NCI-H524 treated with DMSO at 0.1 percent for 48 hours (cell line): ENCODE measurements at places on chromosomes 13 and 19.

DNA sequence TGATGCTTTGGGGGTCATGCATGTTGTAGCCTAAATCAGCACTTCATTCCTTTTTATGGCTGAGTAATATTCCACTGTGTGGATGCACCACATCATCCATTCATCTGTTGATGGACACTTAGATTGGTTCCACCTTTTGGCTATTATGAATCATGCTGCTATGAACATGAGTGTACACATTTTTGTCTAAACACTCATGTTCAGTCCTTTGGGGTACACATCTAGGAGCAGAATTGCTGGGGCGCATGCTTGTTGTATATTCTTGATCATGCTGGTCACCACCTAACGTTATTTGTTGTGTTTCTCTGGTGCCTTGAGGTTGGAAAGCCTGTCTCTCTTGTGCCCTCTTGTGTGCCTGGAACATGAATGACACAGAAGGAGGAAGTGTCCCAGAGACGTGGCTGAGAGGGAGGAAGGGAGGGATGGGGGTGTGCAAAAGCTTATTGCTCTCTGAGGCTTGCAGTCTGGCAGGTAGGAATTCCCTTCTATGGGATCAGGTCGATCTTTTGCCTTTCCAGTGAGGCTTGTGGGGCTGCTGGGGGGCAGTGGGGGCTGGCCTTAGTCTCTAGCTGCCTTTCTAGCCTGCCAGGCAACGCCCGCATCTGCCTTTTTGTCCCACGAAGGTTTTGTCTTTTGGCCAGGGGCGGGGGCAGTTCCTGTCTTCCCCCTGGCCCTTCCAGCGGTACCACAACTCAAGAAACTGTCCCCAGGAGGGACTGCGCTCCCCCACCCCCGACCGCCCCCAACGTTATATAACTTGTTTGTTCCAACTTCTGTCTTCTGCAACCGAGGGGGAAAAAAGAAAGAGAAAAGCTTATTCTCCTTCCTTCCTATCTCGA is 7.6 kb downstream of the KLHL26 start:
- no peak for DNase-seq

DNA sequence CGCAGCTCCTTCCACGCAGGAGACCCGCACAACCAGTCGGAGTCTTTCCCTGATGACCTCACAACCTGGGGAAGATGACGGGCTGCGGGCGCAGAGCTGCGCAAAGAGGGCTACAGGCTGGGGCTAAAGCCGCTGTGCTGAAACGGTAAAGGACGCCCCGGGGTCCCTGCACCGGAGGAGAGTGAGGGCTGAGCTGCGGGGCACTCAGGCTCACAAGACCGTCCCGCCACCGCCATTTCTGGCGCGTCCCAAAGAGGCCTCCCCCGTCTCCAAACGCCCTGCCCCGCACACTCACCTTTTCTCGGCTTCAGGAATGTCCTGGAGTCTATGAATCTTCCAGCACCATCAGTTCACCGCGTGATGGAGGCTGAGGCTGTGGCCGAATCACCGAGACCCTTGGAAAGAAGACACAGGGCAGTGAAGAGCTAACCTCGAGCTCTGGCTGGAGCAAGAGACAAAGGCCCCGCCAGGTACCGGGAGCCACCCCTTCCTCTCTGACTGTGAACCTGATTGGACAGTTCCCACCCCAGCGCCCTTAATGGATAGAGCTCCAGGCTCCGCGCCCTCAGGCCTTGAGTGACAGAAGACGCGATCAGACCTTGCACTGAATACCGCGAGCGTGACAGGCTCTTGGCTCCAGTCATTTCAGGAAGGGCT is 41.8 kb upstream of the ZNF429 start:
- no peak for DNase-seq

- no peak for DNase-seq
Observed at GRCh38 chr13:98765996-98766519, 13.6 kb upstream of the SLC15A1 start.

DNA sequence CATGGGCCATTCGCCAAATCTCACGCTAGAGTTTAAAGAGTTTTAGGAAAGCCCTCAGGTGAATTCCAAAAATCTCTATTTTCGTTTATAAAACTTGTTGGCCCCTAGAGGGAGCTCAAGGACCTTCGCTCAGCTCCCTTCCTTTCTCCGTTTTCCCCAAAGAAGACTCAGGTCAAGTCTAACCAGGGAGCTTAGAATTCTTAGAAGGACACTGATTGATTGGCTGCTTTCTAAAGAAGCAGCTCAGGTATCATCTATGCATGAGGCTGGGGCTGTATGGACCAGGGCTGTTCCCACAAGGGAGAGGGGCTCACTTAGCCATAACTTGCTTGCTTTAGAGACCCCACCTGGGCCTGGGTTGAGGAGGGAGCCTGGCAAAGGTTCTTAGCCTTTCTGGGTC is 20.5 kb downstream of the DZIP1 start:
- DNase-seq = no peak

DNA sequence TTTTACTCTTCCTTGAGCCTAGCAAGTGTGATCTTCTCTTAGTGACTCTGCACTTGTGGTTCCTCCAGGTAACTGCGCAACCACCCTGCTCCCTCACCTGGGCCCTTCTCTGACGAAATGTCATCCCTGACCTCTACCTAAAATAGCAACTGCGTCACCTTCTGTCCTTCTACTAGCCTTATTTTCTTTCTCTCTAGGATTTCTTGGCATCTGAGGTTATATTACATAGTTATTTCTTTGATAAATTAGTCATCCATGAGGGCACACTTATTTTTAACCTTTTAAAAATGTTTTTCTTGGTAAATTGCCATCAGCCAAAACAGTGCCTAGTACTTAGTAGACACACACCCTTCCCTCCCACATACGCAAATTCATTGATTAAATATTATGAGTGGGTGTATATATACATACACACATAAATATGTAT is 355.5 kb downstream of the ENOX1 start:
- DNase-seq = no peak

DNA sequence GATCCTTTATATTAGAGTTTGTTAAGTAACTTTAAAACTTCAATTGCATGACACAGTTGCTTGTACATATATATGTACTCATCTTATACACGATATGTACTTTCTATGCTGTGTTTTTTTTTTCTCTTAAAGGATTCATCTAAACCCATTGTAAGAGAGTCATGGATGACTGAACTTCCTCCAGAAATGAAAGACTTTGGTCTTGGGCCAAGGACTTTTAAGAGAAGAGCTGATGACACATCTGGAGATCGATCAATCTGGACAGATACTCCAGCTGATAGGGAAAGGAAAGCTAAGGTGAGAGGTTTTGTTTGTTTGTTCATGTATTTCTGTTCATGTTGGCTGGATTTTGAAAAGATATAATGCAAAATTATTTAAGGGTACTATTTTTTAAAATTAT is 26.0 kb downstream of the GPALPP1 start:
- no peak for DNase-seq

DNA sequence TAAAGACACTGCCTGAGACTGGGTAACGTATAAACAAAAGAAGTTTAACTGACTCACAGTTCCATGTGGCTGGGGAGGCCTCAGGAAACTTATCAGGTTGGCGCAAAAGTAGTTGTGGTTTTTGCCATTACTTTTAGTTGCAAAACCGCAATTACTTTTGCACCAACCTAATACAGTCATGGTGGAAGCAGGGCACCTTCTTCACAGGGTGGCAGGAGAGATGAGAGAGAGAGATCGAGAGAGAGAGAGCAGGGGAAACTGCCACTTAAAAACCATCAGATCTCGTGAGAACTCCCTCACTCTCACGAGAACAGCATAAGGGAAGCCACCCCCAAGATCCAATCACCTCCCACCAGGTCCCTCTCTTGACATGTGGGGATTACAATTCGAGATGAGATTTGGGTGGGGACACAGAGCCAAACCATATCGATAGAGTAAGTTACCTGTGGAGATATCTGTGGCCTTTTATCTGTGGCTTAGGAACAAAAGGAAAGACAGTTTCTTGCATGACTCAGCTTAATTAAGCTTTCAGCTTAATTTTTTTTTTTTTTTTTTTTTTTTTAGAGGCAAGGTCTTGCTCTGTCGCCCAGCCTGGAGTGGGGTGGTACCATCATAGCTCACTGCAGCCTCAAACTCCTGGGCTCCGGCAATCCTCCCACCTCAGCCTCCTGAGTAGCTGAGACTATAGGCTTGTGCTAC is 7.6 kb upstream of the CABP5 start:
- no peak for DNase-seq

DNA sequence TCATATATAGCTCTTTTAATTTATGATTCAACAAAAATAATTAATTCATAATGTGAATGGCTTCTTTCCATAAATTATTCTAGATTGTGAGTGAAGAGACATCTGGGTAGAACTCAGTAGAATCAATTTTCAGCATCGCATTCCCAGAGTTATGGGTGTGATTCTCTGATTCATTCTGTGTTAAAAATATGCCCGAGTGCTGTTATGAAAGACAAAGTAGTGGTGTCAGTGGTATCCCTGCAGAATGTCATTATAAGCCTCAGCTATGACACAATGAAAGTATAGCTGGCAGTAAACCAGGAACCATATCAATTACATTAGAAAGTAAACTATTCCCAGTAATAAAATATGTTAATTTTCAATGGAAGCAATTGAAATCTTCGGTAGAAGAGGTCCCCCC is 480.5 kb upstream of the SLITRK1 start:
- DNase-seq = no peak

DNA sequence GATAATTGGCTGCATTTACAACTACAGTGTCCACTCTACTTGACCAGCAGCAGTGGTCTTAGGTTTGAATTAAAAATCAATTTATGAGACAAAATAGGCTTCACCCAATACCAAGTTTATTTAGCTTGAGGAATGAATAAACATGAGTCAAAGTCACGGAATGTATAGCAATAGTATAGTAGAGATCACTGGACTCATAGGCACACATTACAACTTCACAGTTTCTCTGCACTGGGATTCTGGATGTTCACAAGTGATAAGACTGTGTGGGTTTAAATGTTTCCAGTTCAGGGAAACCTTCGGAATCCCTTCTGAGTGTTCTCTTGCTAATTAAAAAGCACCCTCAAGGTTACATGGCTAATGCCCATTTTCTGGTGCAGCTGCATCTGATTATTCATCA is 1064.9 kb downstream of the SLITRK5 start:
- no peak for DNase-seq

DNA sequence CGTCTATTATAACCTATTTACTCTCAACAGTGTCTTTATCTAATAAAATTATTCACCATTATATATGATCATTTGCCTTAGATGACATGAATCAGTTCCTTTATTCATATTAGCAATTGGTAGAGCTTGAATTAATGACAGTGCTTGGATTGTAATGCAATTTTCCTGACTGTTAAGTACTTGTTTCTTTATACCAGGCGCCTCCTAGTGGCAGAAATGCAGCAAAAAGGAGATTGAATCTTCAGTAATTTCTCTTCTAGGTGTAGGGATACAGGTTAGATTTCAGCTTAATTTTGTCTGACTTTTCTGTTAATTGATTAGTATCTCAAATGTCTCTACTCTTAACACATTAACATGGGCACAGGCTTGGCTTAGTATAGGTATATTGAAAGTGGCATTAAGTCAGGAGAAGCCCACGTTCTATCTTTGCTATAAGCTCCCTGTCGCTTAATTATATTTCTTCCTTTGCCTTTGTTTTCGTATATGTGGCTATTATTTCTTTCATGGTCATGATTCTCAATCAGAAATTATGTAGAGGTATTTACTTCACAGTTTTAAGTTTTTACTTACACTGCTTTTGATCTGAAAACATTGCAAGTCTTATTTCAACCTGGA is 9.1 kb upstream of the LHFPL6 start:
- DNase-seq = no peak

DNA sequence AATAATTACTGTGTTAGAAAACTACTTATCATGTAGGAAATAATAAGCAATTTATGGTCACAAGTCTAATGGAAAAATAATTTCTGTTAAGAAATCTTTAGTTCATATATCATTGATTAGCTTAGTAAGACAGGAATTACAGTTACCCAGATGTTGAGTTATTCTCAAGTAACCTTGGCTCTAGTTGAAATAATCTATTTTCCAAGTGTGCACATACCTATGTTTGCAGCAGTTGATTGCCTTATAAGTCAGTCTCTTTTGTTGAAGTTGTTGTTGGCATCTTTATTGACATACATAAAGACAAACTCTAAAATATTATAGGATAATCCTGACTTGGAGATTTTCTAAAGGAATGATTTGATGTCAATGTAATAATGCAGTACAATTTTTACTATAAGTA is 511.4 kb upstream of the KLF12 start:
- DNase-seq = no peak

DNA sequence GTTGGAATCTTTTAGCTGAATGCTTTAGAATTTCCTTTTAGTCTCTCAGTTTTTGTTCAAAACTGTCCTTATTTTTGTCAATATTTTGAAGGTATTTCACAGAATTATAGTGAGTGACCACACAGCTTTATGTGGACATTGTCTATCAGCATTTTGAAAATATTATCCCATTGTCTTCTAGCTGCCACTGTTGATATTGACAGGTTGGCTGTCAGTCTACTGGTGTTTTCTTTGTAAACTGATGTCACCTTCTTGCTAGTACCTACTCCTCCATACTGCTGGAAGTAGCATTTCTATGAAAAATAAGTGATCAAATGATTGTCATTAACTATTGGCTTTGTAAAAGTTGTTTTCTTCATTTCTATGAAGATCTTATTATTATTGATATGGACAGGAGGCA is 256.8 kb downstream of the KLF12 start:
- DNase-seq = no peak

GRCh38 chr13:95113601-95114000 is 187.7 kb downstream of the ABCC4 start:
- DNase-seq = no peak

DNA sequence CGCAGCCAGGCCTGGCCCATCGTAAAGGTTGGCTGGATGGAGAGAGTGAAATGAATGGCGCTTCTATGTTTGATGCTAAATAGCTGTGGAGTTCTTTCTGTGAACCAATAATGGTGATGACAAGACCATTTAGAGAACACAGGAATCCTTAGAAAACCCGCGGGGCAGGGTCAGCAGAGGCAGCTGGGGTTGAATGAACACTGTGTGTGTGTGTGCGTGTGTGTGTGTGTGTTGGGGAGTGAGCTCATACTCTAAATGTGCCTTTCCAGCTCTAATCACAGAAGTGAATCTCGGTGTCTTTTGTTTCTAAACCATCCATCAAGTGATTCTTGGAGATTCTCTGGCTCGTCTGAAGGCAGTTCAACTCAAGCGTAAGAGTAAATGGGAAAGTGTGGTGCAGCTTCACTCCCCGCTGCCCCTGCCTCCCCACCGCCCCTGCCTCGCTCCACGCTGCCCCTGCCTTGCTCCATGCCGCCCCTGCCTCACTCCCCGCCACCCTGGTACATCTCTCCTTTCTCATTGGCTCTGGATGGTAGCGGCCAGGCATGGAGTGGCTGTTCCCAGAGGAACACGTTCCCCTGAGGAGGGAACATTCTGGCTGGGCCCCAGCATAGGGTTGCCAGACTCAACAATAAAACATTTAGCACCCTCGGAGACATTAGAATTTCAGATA is 21.2 kb downstream of the TMPRSS9 start:
- DNase-seq = no peak

GRCh38 chr19:33809960-33810359 is 13.3 kb downstream of the KCTD15 start:
- no peak for DNase-seq

GRCh38 chr19:29383696-29384095 is 142.1 kb upstream of the VSTM2B start:
- no peak for DNase-seq
